NCI-H2171 (cell line): ENCODE measurements at places on chromosomes 5 and 9.

DNA sequence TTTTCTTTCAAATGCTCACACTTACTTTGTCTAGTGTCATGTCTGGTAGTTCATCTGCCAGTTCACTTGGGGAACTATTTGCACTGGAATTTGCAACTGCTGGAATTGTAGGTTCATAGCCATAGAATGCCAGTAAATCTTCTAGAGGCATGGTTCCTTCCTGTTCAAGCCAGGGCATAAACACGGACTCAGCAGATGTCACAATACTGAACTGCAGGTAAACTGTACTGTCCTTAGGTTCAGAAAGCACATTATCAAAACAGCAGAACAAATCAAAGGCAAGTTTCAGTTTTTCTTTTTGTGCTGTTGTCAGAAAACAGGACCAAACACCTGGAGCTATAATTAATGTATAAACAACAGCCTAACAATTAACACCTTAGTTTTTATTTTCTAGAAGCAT, 13.1 kb downstream of the MIER3 start:
- DNase-seq, result no peak

GRCh38 chr5:143155455-143155854, 248.0 kb downstream of the NR3C1 start:
- no peak for DNase-seq

DNA sequence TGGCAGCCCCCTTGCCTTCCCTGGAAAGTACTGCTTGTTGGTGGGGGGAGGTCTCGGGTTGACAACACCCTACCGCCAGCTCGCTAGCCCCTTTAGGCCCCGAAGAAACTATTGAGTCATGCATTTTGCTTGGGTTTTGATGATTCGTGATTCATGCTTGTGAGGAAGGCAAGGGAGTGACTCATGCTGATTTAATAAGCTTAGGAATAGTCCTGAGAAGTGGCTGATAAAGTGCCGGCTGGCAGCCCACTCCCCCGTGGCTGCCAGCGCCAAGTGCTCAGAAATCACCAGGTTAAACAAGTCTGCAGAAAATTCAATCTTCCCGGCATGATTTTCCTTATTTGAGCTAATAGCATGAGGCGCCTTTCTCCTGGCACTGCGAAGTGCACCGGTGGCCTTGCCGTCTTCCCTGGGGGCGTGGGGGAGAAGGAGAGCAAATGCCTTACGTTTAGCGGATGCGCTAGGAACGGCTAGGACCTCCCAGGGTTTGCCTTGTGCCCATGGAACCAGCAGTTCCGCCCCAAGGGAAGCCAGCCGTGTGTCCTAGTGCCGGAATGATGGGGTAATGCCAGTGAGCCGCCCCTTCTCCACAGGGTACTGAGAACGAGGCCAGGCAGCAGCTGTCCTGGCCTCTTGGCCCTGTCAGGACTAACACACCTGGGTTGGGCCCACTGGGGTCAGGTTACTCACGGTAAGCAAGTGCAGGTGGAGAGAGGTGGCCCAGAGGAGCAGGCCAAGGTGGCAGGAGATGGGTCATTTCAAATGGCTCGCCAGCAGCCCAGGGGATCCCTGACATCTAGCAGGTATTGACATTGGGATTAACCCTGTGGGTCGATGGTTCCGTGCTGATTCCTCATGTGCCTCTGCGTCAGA, 151.9 kb downstream of the MACROH2A1 start:
- no peak for DNase-seq

- no peak for DNase-seq
Observed at GRCh38 chr5:960551-960950, 48.1 kb upstream of the NKD2 start.

DNA sequence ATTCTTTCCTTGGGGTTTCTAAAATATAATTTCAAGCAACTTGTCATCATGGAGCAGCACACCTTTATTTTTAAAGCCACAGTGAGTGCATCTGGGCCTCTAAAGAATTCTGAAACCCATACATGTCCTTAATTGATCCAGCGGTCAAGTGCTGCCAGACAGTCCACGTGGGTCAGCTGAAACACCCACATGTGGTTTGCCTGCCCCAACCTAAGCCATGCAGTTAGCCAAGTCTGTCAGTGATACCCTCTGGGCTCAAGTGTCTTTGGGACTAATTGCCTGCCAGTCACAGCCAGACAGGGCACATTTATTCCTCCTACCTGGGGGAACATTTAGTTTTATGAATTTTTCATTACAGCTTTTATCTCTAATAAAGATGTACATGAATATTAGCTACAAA, 291.4 kb upstream of the SLC30A5 start:
- no peak for DNase-seq

DNA sequence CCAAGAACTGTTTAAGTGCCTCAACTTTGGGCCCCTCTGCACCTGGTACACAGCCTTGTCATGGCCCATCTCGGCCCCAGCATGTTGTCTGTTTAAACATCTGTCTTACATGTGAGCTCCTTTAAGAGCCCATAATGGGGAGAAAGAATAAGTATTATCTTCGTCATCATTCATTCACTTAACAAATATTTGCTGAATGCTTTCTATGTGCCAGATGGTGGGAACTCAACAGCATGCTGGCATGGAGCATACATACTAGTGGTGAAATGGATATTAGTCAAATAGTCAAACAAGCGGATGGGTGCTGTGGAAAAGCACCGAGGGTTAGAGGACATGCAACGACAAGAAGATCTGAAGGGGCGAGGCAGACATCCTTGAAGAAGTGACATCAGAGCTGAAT, 54.5 kb downstream of the GABBR2 start:
- peak; percentile 50 for DNase-seq

- DNase-seq, result peak; percentile 55
Observed at GRCh38 chr5:55597014-55597981, 62.5 kb upstream of the PLPP1 start.
